ENCODE measurements at places on chromosomes 5 and 9. TPM values are rescaled to one million over a fixed set of nuclear protein-coding genes. Genes with fewer than 3 reads are reported as not detected.
A peak's percentile ranks its signal among the peaks of the same experiment; 100 is the strongest.

CORO2A gene
- polyA plus RNA-seq, result 2.3 TPM

DNA sequence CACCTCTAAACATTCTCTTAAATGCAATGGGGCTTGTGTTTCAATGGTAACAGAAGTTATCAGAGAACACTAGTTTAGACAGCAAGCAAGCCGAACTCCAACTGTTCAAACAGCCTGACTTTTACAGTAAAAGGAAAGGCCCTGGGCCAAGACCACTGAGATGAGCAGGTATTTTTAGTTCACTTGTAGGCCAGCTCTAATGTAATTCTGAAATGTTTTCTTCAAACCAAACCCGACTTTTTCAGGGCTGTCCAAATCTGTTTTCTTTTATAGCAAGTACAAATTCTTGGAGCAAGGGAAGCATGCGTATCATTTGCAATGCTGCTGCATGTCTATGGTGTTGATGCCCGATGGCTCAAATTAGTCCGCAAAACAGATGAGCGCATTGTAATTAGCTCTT lies 192.9 kb downstream of the SLF1 start:
- H3K27me3 ChIP-seq, result no peaks in the 10 kb centered on the region
- no peaks in the 10 kb centered on the region for H3K36me3 ChIP-seq
- no peaks in the 10 kb centered on the region for H3K4me1 ChIP-seq
- DNase-seq, result no peak
- no peak overlapping the region for H3K27ac ChIP-seq

MARVELD2 gene
- polyA plus RNA-seq, result 0.07 TPM

GRCh38 chr9:23255346-23255745 lies 570.7 kb downstream of the ELAVL2 start:
- no peaks in the 10 kb centered on the region for H3K4me1 ChIP-seq
- H3K4me3 ChIP-seq, result no peak overlapping the region
- no peaks in the 10 kb centered on the region for H3K27me3 ChIP-seq
- no peak overlapping the region for H3K27ac ChIP-seq

GRCh38 chr9:70488793-70489105 lies 74.3 kb upstream of the KLF9 start:
- H3K36me3 ChIP-seq, result no peaks in the 10 kb centered on the region
- H3K27me3 ChIP-seq, result no peaks in the 10 kb centered on the region
- H3K4me1 ChIP-seq, result no peaks in the 10 kb centered on the region
- no peak for DNase-seq
- H3K27ac ChIP-seq, result no peak overlapping the region
- H3K4me3 ChIP-seq, result no peak overlapping the region

FAM153A gene
- not detected for polyA plus RNA-seq

GRCh38 chr9:3879726-3880505 lies 354.1 kb upstream of the RFX3 start:
- H3K36me3 ChIP-seq, result peaks cover 10% of the 10 kb centered on the region
- H3K4me3 ChIP-seq, result no peak overlapping the region
- peaks cover 13% of the 10 kb centered on the region for H3K4me1 ChIP-seq
- peak; percentile 33 for DNase-seq
- H3K27me3 ChIP-seq, result no peaks in the 10 kb centered on the region

GRCh38 chr5:132293066-132293991 lies 865 bp upstream of the SLC22A4 start:
- peak overlapping the region; percentile 99 for H3K27ac ChIP-seq
- peak overlapping the region; percentile 64 for H3K4me3 ChIP-seq
- no peaks in the 10 kb centered on the region for H3K36me3 ChIP-seq
- no peaks in the 10 kb centered on the region for H3K27me3 ChIP-seq
- peak; percentile 92 for DNase-seq

DNA sequence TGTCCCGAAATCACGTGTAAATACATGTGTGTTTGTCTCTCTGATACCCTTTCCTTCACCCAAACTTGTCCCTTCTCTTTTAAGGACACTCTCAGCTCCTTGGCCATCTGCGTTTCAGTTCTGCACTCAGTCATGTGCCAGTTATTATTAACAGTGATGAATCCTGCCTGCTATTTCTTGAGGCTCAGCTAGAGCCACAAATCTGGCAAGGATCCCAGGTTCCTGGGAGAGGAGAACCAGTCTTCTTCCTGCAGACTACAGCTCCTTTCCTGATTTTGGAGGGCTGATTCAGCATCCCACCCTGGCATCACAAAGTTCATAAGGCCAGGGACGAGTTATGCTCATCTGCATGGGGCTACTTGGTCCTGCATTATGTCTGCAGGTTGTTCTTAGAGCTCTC lies 5.6 kb downstream of the MAMDC2 start:
- peaks cover 20% of the 10 kb centered on the region for H3K4me1 ChIP-seq
- no peak overlapping the region for H3K4me3 ChIP-seq
- no peaks in the 10 kb centered on the region for H3K27me3 ChIP-seq
- H3K27ac ChIP-seq, result no peak overlapping the region
- H3K36me3 ChIP-seq, result no peaks in the 10 kb centered on the region
- DNase-seq, result no peak

- H3K4me1 ChIP-seq, result no peaks in the 10 kb centered on the region
- H3K27me3 ChIP-seq, result no peaks in the 10 kb centered on the region
- no peak overlapping the region for H3K27ac ChIP-seq
- H3K4me3 ChIP-seq, result no peak overlapping the region
- no peak for DNase-seq
- no peaks in the 10 kb centered on the region for H3K36me3 ChIP-seq
These were observed 267.6 kb downstream of the KCTD16 start for GRCh38 chr5:144438237-144438636.

All from SK-N-SH (cell line).